Stomach (tissue), 19 donors: ENCODE measurements at places on chromosomes 4 and X. TPM values are rescaled to one million over a fixed set of nuclear protein-coding genes. Genes with fewer than 3 reads are reported as not detected.

CAPN6 gene
- polyA plus RNA-seq: 1.1 TPM

DNA sequence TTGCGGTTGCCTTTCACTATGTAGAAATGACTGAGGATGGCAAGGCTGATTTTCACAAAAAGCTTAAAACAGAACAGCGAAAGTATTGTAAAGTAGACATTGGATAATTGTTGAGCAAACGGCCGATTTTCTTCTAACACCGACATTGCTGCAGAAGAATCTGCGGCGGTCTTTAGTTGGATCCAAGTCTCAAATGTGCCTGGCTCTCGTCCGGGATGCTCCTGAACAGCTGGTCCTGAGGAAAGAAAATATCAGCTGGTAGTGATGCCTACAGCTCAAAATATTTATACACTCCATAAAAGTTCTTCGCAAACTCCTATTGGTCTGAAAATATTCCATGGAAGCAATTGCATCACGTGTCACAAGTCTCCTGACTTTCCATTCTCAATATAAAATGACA is at the start of gene ASB5:
TSS of gene ASB5 (minus strand) at position 260 of the 400 bp plus-strand sequence. CDS start at position 146, 114 bp downstream.
- H3K27me3 ChIP-seq: no peaks in the 10 kb centered on the region
- H3K4me3 ChIP-seq: no peak within 1 kb of the TSS
- no peaks in the 10 kb centered on the region for H3K36me3 ChIP-seq
- no peaks in the 10 kb centered on the region for H3K4me1 ChIP-seq

DNA sequence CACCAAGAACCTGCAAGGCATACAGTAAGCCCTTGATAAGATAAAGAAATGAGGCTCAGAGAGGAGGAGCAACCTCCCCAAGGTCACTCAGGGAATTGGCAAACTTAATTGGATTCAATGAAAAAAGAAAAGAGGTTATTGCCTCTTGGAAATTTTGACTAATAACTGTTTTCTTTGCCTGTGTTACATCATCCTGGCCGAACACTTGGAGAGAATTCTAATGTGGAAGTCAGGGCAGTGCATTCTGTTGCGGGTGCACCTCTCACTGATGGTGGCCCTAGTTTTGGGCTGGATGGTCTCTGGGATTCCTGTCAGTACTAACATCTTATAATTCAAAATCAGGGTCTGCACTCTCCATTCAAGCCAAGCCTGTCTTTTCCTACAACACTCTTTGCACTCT is 186.2 kb upstream of the BCOR start:
- H3K36me3 ChIP-seq: no peaks in the 10 kb centered on the region
- H3K27me3 ChIP-seq: no peaks in the 10 kb centered on the region
- no peak overlapping the region for H3K4me3 ChIP-seq
- no peak for DNase-seq
- no peaks in the 10 kb centered on the region for H3K4me1 ChIP-seq

SPIN2B gene
- 4.9 TPM for polyA plus RNA-seq

VSIG1 gene
- polyA plus RNA-seq: 172 TPM

DNA sequence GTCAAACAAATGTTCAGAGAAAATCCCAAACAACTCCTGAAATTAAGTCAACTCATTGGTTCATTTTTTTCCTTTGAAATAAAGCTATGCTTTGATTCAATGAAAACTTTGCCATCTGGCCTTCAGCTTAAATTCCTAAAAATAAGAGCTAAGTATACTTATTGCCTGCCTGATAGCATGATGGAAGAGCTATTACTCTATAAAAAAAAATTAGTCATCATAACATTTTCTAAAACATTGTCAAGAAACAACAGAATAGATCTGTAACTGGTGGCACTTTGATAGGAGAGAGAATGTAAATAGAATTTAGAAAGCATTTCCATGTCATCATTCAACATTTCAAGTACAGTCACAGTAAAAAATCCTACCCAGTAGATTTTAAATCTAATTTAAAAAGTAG is 136.6 kb downstream of the CORIN start:
- no peak overlapping the region for H3K4me3 ChIP-seq
- H3K27me3 ChIP-seq: peaks cover 10% of the 10 kb centered on the region
- H3K36me3 ChIP-seq: no peaks in the 10 kb centered on the region
- DNase-seq: no peak
- H3K27ac ChIP-seq: no peak overlapping the region
